ENCODE measurements at places on chromosomes 16 and 17.

DNA sequence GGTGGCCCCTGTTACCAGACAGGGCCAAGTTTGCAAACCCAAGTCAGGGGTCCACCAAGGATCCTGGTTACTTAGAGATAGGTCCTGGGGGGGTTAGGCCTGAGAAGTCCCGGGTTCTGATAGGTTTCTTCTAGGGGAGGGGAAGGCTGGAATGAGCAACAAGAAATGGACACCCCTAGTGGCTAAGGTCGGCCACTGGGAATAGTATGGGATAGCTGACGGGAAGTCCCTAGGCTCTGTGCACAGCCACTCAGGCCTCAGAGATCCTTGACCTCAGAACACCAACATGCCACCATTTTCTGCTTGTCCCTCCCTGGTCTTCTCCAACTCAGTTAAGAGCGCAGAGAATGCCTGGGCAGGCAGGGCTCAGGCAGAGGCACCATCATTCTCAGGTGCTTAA is 13.4 kb downstream of the TK2 start:
- DNase-seq: no peak

DNA sequence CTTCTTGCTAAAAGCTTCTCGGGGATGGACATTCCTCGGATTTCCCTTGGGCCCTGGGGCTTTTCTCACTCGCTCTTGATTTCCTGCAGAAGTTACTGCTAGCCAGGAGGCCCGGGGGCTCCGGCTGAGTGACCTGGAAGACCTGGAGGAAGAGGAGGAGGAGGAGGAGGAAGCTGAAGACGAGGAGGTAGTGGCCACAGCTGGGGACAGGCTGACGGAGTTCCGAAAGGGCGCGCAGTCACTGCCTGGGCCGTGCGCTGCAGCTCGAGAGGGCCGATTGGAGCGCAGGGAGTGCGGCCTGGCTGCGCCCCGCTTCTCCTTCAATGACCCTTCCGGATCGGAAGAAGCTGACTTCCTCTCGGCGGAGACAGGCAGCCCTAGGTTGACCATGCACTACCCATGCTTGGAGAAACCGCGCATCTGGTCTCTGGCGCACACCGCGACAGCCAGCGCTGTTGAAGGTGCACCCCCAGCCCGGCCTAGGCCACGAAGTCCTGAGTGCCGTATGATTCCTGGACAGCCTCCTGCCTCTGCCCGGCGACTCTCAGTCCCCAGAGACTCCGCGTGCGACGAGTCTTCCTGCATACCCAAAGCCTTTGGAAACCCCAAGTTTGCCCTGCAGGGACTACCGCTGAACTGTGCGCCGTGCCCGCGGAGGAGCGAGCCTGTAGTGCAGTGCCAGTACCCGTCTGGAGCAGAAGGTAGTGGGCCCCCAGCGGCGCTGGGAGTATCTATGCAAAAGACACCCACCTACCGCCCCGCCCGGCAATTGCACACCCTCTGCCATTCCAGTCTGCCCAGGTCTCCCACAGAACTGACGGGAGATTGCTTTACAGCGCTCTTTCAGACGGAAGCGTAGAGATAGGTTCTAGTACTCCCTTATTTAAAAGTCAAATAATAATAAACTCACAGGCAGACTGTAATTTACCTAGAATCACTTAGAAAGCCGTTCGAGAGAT is 4.9 kb downstream of the IRX6 start:
- DNase-seq: no peak

DNA sequence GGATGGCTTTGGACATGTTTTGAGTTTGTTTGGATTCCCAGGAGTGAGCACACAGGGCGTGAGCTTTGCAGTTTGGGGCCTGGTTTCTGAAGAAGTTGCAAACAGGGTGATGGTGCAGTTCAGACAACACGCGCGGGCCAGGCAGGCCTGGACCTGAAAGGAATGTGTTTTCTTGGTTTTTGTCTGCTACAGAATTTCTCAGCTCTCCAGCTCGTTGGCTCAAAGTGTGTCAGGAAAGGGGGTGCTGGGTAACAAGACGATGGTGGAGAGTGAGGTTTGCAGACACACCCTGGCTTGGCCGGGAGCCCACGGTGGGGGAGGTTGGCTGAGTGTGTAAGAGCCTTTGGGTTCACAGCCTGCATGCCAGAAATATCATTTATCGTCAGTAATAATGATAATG is 82.3 kb downstream of the CMIP start:
- DNase-seq: peak; percentile 13

DNA sequence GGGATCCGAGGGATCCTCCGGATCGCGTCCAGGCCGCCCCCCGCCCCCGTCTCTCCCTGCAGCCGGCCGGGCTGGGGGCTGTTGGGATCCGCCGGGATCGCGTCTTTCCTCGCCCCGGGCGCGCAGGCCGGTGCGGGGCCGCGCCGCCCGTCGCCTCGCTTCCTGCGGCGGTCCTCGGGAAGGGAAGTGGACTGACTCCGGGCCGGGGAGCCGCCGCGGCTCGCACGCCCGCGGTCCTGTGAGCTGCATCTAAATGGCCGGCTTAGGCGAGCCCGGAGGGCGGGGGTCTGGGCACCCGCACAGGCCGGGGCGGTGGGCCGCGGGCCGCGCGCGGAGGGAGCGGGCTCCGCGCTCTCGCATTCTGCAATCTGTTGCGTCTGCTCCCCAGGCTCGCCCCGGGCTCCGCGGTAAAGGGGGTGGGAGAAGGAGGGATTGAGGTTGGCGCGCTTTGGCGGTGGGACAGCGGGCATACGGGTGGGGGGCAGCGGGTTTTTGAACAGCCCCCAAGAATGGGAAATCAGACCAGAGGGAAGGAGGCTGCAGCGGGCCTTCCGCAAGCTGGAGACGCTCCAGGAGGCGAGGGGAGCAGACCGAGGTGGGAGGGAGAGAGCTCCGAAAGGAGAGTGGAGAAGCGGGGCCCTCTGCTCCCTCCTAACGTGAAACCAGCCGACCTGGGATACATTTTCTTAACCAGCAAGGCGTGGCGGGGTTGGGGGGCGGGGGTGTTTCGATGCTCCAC is 2.2 kb downstream of the TMEM132E start:
- DNase-seq: no peak

DNA sequence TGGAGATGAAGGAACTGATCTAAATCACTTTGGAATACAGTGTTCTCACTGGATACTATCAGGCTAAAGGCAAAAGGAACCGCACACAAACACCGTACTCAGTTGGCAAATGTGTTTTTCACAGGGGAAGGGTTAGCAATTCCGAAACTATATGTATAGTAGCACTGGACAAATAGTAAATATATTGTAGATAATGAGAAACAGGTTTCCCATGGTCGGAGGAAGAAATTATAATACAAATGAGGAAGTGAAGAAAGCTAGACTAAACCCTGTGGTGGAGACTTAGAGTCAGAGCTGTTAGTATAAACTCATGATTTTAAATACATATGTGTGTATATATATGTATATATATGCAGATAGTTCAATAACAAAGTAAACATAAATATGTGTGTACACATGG is 414.1 kb upstream of the SALL1 start:
- no peak for DNase-seq

GRCh38 chr17:1800712-1801111 is 29.0 kb downstream of the SMYD4 start:
- DNase-seq: no peak

DNA sequence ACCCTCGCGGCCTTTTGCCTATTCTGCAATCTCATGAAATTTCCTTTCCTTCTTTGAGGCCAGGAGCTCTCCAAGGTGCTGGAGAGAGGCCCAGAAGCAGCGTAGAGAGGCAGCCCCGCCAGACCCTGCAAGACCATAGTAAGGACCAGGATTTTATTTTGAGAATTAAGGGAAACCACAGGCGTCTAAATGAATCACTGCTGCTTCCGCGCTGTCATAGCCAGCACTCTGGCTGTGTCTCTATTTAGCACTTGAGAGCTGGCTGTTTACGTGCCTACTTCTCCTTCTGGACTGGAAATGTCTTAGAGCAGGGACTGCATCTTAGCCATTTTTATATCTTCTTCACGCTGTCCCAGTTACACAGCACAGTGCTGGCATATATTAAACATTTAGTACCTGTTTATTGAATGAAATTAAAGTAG is 37.6 kb upstream of the PIRT start:
- no peak for DNase-seq

DNA sequence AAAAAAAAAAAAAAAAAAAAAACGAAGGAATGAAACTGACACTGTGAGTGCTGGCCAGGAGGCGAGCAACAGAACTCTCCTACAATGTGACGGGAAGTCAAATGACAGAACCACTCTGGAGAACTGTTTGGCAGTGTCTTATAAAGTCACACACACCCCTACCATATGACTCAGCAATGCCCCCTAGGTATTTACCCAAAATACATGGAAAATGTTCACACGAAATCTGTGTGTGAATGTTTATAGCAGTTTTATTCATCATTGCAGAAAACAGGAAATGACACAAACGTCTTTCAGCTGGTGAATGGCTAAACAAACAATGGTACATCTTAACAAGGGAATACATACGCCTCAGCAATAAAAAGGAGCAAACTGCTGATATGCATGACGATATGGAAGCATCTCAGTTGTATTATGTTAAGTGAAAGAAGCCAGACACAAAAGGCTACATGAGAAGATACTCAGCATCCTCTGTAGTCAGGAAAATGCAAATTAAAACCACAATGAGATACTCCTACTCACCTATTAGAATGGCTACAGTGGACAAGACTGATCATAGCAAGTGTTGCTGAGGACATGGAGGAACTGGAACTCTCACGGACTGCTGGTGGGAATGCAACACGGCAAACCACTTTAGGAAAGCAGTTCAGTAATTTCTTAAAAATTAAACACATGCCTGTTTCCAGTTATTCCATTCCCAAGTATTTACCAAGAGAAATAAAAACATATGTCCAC is 74.7 kb downstream of the TBC1D16 start:
- DNase-seq: no peak

DNA sequence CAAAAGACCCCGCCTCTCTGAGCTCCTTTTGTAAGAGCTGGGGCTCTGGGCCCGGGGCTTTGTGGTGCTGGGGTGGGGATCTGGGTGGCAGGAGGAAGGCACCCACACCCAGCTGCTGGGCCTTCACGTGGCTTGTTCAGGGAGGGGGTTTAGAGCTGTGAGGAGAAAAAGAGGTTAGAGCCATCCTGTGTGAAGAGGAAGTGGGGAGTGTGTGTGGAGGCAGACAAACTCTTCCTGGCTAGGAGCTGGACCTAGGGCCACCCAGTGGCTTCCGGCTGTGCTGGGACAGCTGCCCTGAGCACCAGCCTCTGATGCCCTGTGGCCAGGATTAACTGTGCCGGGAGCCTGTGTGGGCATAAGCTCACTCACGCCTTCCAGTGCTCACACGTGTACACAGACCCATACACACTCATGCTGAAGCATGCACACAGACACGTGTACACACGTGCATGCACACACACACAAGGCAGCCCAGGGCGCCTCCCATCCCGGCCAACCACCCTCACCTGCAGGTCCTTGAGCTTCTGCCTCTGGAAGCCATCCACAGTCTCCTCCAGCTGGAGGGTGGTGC is 7.4 kb downstream of the CIBAR2 start:
- no peak for DNase-seq

DNA sequence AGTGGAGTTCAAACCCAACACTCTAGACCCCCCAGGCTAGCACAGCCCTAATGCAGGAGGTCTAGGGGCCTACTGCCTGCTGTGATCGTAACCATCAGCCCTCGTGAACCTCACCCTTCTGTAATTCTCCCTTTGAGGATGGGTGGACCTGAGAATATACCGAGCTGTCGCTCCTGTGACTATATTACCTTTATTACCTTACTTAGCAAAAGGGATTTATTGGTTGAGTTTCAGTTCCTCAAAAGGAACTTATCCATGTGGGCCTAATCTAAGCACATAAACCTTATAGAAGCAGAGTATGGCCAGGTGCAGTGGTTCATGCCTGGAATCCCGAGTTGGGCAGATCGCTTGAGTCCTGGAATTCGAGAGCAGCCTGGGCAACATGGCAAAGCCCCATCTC is 19.2 kb upstream of the EMP2 start:
- no peak for DNase-seq

GRCh38 chr17:27577884-27578717 is 52.9 kb upstream of the LGALS9 start:
- no peak for DNase-seq

GRCh38 chr17:41910701-41911391 is 7.9 kb downstream of the ACLY start:
- no peak for DNase-seq

DNA sequence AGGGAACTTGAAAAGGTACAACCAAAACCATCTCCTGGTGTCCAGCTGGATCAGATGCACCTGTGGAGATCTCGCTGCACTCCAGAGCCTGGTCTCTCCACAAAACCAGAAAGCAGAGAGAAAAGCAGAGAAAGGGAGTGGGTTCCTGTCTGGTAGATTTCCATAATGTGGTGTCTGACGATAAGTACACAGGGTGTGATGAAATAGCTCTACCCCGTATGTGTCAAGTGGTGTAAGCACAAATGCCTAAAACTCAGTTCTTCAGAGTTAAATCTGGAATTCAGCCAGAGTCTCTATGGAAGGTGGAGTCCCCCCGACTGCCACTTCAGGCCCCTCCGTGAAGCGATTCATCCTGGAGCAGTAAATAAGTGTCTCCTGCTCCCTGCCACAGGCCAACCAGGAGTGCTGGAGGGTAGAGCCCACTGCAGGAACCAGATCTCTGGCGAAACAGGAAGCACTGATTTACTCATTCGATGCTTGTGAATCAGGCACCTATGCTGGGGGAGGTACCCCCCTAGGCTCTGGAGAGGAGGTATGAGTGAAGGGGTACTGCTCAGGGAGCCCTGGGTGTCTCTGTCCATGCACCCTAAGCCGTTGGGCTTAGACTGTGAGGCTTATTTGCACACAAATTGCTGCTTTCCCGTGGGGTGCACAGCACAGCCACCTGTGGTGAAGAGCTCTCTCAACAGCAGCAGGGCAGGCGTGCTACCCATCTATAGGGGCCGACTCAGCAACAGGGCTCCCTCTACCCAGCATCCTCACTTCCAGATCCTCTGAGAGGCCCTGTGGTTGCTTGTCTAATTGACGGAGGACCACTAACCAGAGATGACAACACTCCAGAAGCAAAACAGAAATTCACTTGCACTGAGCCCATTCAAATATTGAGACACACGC is 97.1 kb upstream of the MYOCD start:
- DNase-seq: no peak

GRCh38 chr16:81041696-81042095 is 6.1 kb downstream of the ATMIN start:
- DNase-seq: no peak

DNA sequence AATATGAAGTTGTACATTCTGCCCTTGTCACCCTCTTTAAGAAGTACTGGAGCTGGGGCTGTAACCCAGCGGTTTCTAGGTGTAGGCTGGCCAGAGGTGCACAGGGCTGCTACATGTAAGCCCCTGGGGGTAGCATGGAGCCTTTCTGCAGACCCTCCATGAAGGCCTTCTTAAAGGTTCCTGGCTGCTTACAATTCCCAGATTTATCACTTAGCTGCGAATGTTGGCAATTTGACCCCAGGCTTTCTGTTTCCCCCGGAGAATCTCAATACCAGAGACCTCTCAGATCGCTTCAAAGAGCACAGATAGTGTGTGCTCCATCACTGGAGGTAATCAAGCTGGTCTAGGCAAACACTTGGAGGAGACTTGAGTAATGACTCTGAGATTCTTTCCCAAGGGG is 309.4 kb downstream of the CBLN1 start:
- DNase-seq: no peak

- DNase-seq: no peak
Measured at GRCh38 chr17:39236981-39237441, 11.3 kb upstream of the STAC2 start.

- DNase-seq: no peak
Measured at GRCh38 chr17:65277576-65277975, 140.4 kb downstream of the RGS9 start.

GRCh38 chr16:77877712-77878347 is 89.5 kb downstream of the VAT1L start:
- no peak for DNase-seq

Data from NCI-H446 treated with DMSO at 0.1 percent for 48 hours (cell line).